ENCODE measurements at places on chromosomes 3 and 15.
A peak's percentile ranks its signal among the peaks of the same experiment; 100 is the strongest.

DNA sequence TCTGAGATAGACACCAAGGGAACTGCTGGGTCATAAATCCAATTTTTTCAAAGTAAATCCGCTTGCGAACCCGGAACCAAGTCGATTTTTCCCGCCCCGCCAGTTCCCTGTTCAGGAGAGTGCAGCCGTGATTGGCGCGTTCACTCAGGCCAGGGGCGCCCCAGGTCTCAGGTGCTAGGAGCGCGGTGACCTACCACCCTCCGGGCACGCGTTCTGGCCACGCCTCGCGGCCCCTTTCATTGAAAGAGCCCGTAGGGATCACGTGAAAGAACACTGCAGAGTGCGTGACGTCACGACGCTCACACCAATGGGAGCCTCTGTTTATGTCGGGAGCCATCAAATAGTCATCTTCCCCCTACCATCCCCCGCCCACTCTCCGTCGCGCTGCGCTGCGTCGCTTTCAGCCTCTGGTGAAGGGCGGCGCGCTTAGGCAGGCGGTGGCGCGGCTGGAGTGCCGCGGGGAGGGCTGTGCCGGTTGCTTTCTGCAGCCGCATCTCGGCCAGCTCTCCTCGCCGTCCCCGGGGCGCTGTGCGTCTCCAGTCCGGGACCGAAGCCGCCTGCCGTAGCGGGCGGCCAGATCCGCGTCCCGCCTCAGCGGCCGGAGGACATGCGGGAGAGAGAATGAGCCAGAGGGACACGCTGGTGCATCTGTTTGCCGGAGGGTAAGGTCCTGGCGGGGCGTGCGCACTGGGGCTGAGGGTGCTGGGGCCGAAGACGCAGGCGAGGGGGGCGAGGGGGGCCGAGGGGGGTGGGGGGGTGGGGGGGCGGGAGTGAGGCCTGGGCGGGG lies at the start of gene SLC25A36:
SLC25A36 (plus strand) TSS at position 403 of the 787 bp plus-strand sequence; CDS start at position 622, 219 bp downstream.
- peak; percentile 94 for DNase-seq

GRCh38 chr3:79960594-79960993 lies 192.8 kb upstream of the ROBO1 start:
- DNase-seq = no peak

DNA sequence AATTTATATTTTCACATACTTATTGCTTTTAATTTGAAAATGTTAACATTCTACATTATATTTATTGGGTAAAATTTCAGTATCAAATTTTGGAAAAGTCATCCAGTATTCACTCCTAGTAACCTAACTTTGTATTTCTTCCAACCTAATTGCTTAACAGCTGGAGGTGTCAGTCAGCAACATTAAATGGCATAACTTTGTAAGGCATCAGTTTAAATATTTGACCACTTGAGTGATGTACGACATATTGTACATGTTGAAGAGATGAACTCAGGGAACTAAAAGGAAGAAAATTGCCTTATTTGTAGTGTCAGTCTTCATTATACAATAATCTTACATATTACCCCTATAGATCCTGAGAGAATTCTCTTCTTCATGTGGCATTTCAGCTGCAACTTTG lies 326.8 kb downstream of the NAALADL2 start:
- DNase-seq = no peak

- DNase-seq = no peak
These were observed 38.8 kb upstream of the SV2B start for GRCh38 chr15:91061230-91061629.

GRCh38 chr3:53973905-53974304 lies 82.2 kb upstream of the SELENOK start:
- DNase-seq = no peak
